Stimulated activated CD8-positive, alpha-beta memory T cell treated with anti-CD3 and anti-CD28 coated beads, Interleukin-7, amount 100 ng/mL, for 1 hour (primary cell): ENCODE measurements at places on chromosomes 12 and 14.

DNA sequence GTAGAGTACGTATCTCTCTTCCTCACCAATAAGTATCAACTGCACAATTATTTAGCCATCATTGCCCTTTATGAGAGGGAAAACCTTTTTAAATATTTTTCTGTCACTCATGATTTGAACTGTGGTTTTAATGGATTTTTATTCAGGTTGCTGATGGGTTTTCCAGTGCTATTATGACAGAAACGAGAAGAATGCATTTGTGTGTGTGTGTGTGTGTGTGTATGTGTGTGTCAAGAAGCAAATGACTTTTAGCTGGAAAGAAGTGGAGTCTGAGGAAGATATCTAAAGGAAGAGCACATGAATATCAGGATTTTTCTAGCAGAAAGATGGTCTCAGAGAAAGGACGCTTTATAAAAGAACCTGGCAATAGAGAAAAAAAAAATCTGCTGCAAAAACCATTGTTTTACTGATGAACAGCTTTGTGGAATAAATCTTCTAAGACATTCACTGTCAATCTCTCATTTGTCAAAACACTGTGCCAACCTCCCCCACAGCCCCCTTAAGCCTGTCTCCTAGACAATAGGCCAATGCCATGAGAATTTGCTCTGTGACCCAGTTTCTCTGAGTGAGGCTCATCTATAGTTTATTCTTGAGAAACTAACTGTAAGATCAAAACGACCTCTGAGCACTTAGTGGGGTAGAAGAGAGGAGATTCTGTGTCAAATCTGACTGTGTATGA, 417.7 kb downstream of the FLRT2 start:
- DNase-seq = no peak

GRCh38 chr12:11823043-11823442, 173.6 kb downstream of the ETV6 start:
- DNase-seq = no peak

DNA sequence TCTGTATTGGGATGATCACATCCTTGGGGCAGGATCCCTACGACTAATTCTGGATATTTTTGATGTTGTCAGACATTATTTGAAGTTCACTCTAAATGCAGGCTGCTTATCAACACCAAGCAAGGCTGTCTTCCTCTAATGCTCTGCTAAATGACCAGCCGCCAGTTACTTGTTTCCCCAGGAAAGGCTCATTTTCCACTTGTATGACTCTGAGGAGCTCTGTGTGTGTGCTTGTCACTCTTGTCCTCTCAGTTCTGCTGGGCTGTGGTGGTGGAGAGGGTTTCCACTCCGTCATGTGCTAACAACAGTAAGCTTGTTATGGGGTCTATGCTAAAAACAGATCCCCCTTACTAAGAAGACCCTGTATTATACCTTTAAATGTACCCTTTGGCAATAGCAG, 42.1 kb downstream of the ATL1 start:
- DNase-seq = no peak

DNA sequence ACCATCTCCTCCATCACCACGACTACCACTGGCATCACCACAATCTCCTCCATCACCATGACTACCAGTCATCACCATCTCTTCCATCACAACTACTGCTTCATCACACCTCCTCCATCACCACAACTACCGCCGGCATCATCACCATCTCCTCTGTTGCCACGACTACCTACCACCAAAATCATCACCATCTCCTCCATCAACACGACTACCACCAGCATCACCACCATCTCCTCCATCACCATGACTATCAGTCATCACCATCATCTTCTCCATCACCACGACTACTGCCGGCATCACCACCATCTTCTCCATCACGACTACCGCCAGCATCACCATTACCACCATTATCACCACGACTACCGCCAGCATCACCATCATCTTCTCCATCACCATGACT, 89.5 kb downstream of the RIMBP2 start:
- DNase-seq = no peak

DNA sequence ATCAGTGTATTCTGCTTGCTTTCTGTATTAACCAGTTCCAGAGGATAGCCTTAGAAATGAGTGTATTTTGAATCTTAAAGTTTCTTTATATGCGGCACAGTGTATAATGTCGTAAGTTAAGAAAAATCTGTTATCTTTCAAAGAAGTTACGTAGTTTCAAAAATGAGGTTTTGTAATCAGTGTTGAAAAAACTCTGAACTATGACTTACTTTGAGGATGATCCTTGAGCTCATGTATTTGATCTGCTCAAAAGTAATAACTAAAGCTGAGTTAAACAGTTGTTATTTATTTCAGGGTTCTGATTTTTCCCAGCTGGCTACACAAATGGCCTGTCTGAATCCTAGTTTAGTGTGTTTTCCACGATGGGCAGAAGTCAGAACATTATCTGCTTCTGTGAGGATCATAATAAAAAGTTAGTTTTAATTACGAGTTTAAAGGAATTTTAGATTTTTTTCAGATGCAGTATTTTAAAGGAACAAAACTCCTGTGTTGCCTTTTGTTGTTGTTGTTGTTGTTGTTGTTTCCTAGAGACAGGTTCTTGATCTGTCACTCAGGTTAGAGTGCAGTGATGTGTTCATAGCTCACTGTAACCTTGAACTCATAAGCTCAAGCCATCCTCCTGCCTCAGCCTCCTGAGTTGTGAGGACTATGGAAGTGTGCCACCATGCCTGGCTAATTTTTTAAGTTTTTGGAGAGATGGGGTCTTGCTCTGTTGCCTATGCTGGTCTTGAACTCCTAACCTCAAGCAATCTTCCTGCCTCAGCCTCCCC, 52.9 kb downstream of the GPATCH2L start:
- no peak for DNase-seq

GRCh38 chr14:44795725-44796124, 166.0 kb downstream of the KLHL28 start:
- no peak for DNase-seq

DNA sequence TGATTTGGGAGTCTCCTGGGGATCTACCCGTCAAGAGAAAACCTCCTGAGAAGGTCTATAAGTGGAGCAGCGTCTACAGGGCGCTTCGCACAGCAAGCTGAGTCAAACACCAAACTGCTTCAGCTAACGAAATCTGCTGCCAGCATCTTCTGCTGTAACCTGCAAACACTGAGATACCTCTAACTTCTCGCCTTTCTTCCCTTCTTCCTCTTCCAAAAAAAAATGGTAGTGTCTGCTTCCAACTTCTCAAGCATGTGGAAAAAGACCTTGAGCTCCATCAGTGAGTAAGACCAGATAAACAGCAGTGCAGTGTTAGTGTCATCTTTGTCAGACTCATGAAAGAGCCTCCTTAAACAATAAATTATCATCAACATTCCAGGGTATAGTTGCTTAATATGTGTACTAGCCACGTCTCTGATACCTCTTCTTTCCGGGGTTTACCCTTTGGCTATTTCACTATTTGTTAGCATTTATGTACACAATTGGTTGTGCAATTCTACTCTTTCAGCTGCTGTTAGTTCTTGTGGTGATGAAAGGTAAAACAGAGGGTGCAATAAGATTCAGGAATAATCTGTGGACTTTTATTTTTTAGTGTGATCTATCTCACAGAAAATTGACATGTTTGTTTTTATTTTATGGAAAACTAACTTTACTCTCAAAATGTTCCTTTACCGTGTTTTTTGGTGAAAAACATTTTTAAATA, 81.6 kb downstream of the LLPH start:
- no peak for DNase-seq

GRCh38 chr14:48008646-48009045, 333.2 kb upstream of the MDGA2 start:
- DNase-seq = no peak

DNA sequence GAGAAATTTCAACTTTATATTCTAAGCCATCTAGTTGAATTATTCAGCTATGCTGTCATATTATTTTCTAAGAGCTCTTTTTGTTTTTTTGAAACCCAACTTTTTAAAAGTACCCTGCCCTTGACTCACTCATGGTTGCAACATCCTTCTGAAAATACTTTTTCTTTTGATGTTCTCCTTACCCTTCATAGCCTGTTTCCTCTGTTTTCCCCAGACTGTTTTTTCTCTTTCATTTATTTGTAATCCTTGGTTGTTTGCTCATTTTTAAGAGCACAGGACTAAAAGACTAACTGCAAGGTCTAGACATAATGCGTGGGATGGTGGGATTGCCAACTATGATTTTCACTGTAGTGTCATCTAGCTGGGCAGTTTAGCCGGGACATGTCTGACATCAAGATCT, 21.2 kb upstream of the CDKL1 start:
- DNase-seq = no peak

DNA sequence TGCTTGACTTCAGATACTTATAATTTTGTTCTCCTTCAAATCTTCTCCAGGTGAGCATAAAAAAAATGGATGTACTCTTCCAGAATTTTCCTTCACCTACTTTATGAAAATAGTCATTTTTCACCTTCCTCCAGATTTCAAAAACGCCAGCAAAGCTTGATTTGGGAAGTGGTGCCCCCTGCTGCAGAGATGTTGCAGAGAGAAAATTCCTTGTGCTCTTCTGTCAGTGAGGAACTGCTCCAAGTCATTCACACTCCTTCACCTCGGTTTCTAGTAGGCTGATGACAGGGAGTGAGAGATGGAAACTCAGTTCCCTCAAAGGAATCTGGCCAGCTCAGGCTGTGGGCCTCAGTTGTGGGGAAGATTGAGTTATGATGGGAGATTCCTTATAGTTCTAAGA, 24.2 kb upstream of the RNASE3 start:
- DNase-seq = no peak

- DNase-seq = no peak
Measured at GRCh38 chr14:91227183-91227628, 17.3 kb downstream of the GPR68 start.
